ENCODE measurements at places on chromosomes 7 and 10.

GRCh38 chr7:22194658-22195273 is 162.2 kb downstream of the RAPGEF5 start:
- no peak for DNase-seq

DNA sequence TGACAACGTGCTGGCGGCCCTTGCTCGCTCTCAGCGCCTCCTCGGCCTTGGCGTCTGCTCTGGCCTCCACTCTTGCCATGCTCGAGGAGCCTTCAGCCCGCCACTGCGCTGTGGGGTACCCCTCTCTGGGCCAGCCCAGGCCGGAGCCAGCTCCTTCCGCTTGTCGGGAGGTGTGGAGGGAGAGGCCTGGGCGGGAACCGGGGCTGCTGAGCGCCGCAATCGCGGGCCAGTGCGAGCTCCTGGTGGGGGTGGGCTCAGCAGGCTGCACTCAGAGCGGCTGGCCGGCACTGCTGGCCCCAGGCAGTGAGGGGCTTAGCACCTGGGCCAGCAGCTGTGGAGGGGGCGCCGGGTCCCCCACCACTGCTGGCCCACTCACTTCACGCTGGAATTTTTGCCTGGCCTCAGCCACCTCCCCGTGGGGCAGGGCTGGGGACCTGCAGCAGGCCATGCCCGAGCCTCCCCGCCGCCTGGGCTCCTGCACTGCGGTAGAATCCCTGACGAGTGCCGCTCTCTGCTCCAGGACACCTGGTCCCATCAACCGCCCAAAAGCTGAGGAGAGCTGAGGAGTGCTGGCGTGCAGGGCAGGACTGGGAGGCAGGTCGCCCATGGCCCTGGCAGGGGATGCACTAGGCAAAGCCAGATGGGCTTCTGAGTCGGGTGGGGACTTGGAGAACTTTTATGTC is 372.2 kb upstream of the NRG3 start:
- DNase-seq = no peak

GRCh38 chr10:29205787-29206186 is 83.1 kb upstream of the LYZL1 start:
- no peak for DNase-seq

GRCh38 chr7:8151161-8151725 is 110.7 kb downstream of the ICA1 start:
- DNase-seq = no peak

- DNase-seq = no peak
Observed at GRCh38 chr10:12380999-12381398, 31.7 kb downstream of the CAMK1D start.

DNA sequence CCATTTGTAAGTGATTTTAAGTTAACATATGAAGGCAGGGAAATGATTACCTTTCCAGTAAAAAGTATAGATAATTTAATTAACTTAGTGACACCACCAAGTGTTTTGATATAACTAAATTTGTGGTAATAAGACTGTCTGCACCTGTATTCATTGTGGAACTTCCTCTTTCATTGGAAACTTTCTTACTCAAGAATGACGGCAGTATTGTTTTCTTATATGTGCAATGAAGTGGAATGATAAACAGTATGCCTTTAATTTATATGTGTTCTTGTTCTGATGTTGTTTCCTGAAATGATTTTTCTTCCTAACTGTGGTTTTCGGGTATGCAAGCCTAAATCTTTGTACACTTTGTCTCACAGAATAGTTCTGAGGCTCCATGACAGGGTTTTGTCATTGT is 46.4 kb downstream of the CASD1 start:
- DNase-seq = no peak

- no peak for DNase-seq
Observed at GRCh38 chr10:66283064-66283463, 642.8 kb upstream of the LRRTM3 start.

- no peak for DNase-seq
Observed at GRCh38 chr10:88507404-88507803, 75.7 kb downstream of the RNLS start.

- DNase-seq = no peak
Observed at GRCh38 chr7:84998665-84999064, 188.2 kb downstream of the SEMA3D start.

DNA sequence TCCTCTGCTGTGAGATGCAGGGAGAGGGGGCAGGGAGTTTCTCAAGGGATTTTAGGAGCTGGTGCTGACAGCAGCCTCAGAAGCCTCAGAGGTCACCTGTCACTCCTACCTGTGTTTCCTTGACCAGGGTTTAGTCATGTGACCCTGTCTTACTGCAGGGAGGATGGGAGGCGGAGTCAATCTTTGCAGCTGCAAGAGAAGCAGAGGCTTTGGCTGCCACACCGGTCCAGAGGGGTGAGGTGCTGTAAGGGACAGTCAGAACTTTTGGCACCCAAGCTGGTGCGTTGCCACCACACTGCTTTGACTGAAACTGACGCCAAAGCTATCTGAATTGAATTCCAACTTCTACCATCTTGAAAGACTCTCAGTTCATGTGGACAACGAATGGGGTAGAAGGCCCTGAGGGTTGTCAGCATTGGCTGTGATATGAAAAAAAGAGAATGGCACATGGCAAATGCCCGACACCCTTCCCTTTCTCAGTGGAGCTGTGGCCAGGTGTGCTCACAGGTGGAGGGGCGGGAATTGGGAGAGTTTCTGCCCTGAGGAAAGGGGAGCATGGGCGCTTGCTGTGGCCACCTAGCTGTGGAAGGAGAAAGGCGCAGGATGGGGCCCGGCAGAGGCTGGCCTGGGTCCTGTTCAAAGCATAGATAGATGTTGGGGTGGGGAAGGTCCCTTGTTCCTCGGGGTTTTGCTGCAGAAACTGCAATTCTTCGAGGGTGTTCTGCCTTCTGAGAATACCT is 69.3 kb downstream of the ARHGAP22 start:
- no peak for DNase-seq

DNA sequence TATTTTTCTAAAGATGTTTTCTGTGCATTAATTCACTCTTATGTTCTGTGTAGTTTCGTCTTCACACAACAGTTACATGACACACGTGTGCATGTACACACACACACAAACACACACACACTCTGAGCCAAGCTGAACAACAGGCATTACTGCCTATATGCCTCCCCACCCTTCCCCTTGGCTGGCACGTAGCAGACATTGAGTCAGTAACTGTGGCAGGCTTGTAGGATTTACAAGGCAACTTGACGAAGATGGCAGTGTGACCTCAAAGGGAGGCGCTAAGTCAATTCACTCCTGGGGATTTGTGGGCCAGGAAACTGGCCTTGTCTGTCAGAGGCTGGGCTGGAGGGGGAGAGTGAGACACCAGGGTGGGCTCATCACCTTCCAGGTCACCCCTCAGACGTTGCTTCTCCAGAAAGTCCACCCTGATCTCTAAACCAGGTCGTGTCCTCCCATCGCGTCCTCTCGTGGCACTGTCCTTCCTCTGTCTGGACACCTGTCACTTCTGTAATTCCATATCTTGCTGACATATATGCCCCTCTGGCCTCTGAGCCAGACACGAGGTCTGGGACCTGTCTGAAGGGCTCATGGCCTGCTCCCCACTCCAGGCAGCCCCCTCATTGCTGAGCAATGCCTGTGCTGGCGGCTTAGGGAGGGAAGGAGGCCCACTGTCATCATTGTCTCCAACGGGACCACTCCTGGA is 41.1 kb upstream of the INPP5A start:
- DNase-seq = no peak

GRCh38 chr7:79149831-79150230 is 303.6 kb downstream of the MAGI2 start:
- DNase-seq = no peak

DNA sequence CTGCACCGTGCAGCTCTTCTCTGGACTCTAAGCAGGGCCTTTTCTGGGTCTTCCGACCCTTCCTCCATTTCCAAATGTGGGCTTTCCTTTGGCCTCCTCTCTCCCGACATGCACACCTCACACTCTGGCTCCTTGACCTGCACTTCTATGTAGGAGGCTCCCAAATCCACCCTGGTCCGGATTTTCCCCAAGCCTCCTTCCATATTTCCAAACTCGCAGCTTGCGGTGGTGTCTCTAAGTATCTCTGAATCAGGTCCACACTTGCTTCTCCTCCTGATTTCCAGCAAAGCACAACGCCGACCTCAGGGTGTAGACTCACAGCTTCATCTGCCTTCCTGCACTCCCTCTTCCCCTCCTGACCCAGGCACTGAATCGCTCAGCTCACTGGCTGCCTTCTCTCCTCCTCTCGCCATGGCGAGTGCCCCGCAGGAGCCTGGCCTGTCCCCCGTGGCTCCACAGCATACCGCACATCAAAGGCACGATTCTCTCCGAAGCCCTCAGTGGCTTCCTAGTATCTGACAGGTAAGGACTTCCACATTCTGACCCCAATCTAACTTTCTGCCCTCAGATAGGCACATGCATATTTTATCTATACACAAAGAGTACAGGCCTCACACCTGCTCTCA is 27.8 kb downstream of the DIP2C start:
- no peak for DNase-seq

GRCh38 chr7:30321089-30321881 is 36.9 kb downstream of the ZNRF2 start:
- DNase-seq = no peak

DNA sequence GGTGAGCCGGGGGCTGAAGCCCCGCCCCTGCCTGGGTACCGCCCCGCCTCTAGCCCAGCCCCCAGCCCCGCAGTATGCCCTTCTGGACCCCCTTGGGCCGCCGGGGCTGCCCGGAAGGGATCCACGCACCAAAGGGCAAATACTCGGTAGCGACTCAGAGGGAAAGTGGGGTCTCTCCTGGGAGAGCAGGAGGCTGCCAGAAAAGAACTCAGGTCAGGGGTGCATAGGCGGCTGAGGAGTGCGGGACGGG is 796 bp downstream of the FBXL15 start:
- DNase-seq = no peak

- DNase-seq = no peak
Observed at GRCh38 chr10:122316224-122316884, 45.3 kb downstream of the BTBD16 start.

- DNase-seq = no peak
Observed at GRCh38 chr7:86788948-86789347, 145.2 kb downstream of the GRM3 start.

DNA sequence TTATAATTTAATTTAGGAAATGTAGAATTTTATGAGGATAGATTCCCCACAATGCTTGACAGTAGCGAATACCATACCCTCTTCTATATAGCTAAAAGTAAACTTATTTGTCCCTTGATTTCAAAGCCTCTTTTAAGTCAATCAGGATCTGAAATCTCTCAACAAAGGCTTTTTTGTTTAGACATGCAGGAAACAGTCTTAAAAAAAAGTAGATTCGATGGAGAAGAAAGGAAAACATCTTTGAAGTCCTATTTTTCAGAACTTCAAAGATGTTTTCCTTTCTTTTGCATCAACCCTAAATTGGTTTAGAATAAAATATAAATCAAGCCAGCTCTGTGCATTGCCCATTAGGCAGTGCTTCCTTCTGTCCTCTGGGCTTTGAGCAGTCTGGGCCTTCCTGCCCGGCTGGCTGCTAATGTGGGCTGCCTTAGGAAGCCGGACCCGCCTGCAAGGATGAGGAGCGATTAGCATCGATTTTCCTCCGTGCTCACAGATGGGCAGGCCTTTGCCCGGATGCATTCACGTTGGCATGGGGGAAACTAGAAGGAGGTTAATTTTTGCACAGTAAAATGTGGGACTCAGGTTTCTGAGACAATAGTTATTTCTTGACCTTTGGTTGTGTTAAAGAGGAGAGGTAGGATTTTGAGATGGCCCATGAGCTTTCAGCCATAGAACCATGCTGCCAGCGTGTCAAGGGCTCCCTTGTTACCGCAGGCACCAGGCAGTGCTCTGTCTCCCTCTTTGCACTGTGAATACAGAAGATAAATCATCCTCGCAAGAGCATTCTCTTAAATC is 15.5 kb downstream of the MSRB2 start:
- no peak for DNase-seq

- no peak for DNase-seq
Observed at GRCh38 chr7:122790132-122790531, 87.4 kb upstream of the RNF148 start.

GRCh38 chr10:43599333-43599732 is 6.9 kb upstream of the ZNF485 start:
- DNase-seq = no peak

- no peak for DNase-seq
Observed at GRCh38 chr7:93823621-93824020, 66.9 kb downstream of the TFPI2 start.

Measured in activated gamma-delta T cell treated with Interleukin-2 at 50 U/mL for 16 hours (primary cell).